AG09309 (cell line): ENCODE measurements at places on chromosomes 13 and 19.

DNA sequence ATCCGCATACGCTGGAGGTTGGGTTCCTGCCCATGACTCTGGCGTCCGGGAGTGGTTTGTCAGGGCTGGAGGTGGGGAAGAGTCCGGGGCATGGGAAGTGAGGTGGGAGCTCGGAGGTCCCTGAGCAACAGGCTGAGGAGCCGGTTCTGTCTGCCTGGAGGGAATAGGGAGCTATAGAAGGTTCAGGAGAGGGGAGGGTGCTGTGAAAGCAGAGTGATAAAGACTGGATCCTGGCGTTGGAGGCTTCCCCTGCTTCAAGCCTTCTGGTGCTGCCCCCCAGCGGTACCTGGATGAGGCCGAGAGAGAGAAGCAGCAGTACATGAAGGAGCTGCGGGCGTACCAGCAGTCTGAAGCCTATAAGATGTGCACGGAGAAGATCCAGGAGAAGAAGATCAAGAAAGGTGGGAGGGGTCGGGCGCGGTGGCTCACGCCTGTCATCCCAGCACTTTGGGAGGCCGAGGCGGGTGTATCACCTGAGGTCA lies 2.6 kb downstream of the HMG20B start:
- DNase-seq = no peak

DNA sequence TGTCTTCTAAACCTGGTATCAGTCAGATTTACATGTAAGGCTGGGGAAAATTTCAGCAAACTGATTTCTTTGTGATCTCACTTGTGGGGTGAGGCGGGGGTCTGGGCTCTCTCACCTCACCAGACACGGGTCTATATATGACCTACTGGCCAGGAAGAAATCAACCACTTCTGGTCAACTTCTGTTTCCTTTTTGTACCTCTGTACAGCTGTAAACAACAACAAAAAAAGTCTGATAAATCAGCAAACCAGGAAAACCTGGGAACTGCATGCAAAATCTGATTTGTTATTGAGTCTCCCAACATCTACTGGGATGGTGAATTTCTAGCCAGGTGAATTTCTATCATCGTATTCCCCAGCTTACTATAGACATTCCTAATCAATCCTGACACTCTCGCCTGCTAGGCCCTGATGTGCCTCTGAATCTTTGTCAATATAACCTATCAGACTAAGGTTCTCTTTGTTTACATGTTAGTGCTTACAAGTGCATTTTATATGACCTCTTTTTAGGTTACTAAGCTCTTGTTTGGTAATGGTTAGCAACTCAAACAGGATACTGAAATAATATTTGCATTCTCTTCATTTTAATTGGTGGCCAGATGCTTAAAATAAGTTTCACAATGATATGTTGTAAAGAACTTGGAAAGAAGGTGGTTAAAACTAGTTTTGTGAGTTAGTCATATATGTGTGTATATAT lies 77.7 kb downstream of the LRRC63 start:
- no peak for DNase-seq

DNA sequence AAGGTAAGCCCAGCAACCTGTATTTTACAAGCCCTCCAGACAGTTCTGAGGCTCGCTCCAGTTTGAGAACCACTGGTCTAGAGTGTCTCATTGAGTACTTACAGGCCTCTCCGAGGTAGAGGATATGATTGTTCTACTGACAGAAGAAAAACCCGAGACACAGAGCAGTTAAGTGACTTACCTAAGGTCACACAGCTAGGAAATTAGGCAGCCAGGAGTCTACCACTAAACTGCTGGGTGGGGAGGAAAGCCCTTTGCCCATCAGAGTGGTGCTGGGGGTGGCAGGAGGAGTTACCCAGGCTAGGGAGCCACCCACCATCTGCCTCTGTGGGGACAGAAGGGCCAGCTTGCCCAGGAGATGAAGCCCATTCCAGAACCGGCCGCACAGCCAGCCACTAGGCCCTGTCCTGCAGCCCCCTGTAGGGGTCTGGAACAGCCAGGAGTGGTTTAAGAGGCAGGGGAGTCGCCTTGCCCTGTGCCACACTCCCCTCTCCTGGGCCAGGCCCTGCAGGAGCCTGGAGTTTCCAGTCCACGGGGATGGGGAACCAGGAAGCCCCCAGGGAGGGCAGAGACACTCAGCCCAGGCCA lies 703 bp downstream of the RASGRP4 start:
- DNase-seq = no peak

GRCh38 chr19:56137405-56137804 lies 3.7 kb upstream of the ZNF444 start:
- no peak for DNase-seq

GRCh38 chr13:30502237-30502636 lies 36.5 kb upstream of the HMGB1 start:
- DNase-seq = no peak

GRCh38 chr13:113129921-113130750 lies 7.5 kb downstream of the F10 start:
- no peak for DNase-seq

DNA sequence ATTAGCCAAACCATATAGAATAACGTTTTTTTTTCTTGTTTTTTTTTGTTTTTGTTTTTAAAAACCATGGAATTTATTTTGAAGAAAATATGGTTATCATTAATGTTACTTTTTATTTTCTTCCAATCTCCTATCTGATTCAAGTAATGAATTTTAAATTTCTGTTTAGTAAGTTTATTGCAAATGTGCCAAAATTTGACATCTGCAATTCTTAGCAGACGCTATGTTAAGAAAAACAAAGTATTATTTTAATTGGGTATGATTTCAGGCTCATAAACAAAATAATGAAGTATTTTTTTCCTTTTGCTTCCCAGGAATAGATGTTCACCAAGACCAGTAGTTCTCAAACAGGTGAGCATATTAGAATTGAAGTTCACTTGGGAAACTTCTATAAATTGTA lies 63.1 kb downstream of the POSTN start:
- no peak for DNase-seq

DNA sequence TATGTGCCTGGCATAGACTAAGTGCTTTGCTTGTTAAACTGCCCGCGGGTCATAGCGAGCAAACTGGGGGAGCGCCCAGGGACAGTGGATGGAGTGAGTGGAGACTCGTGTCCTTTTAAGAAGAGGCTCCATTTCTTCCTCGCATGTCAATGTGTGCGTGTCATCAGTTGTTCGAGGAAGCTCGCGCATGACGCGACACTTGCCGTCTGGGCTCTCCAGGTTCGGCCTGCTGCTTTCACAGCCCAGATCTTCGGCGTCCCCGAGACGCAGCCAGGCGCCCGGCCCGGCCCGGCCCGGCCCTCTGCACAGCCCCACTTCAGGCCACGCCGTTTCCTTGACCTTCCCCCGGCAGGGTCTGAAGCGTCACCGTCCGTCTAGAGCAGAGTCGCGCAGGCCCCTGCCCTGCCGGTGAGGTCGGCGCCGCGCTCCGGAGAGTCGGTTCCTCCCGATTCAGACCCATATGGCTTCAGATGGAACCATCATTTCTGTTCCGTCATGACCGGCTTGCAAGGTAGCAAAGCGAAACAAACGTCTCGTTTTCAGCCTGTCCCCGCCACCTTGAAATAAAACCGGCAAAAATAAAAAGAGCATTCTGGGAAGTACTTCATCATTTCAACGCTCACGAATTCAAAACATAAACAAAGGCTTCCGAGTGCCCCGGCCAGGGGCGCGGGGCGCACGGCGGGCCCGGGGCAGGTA lies 599 bp upstream of the ARHGEF7 start:
- no peak for DNase-seq

DNA sequence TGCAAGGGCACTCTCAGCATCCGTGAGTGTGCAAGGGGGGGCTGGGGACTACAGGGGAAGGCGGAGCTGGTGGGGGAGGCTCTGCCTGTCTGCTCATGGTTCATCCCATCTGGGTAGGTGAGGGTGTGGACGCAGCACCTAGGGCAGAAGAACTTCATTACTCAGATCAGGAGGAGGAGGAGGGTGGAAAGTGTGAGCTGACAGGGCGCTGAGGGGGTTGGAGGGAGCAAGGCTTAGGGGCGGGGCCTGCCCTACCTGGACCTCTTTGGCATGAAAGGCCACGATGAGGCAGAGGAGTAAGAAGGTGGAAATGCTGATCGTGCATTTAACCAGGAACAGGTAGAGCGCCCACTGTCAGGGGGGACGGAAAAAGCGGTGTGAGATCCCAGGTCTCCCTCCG lies 4.5 kb downstream of the KCNN4 start:
- no peak for DNase-seq

GRCh38 chr19:32130332-32130731 lies 215.1 kb upstream of the ZNF507 start:
- DNase-seq = no peak

DNA sequence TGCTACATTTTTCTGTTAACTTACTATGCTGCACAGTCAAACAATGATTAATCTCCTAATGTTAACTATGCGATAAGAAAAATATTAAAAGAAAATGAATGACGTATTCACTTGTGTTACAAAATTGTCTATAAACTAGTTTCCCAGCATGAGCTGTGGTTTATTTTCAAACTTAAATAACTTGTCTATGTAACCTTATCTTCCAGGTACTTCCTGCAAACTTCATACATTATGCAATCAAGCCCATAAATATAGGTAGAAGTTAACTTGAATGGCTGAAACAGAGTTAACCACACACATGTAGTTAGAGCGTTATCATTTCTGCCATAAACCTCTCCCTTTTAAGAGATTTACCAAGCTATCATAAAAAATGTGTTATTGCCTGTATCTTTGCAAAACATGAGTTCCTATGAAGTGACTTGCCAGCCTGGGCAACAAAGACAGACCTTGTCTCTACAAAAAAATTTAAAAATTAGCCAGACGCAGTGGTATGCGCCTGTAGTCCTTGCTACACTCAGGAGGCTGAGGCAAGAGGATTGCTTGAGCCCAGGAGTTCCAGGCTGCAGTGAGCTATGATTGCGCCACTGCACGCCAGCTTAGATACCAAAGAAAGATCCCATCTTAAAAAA lies 17.7 kb upstream of the KLF5 start:
- DNase-seq = no peak

DNA sequence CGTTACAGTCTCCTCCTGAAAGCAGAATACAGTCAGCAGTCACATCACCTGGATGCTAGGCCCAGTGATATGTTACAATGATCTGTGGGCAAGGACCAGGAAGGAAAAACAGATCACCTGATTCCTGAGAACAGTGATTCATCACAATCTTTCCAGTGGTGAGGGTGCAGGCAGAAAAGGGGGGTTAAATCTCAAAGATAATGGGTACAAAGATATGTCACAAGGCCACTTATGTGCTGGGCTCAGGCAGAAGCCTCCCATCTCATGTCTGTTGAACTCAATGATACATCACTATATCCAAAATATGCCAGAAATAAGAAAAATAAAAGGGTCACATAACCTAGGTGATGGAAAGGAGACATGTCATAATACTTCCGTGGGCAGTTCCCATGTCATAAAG lies 10.8 kb upstream of the ZNF91 start:
- no peak for DNase-seq

DNA sequence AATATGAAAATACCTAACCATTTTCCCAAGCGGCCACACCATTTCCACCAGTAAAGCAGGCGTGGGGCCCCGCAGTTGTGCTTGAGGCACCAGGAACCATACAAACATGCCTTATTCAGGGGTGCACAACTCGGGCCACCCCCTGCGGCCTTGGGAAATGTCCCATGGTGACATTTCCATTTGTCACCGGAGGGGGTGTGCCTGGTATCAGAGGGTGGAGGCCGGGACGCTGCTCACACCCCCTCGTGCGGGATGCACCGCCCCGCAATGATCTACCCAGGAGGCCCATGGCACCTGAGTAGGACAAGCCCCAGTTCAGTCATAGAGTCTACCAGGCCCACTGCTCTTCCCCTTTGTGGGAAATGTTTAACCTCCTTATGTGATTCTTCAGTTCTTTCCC lies 218.8 kb downstream of the TEX29 start:
- DNase-seq = no peak

GRCh38 chr13:80962173-80962572 lies 621.2 kb upstream of the SPRY2 start:
- no peak for DNase-seq

- DNase-seq = peak; percentile 77
Measured at GRCh38 chr13:23427342-23427843, 6.1 kb downstream of the SACS start.

DNA sequence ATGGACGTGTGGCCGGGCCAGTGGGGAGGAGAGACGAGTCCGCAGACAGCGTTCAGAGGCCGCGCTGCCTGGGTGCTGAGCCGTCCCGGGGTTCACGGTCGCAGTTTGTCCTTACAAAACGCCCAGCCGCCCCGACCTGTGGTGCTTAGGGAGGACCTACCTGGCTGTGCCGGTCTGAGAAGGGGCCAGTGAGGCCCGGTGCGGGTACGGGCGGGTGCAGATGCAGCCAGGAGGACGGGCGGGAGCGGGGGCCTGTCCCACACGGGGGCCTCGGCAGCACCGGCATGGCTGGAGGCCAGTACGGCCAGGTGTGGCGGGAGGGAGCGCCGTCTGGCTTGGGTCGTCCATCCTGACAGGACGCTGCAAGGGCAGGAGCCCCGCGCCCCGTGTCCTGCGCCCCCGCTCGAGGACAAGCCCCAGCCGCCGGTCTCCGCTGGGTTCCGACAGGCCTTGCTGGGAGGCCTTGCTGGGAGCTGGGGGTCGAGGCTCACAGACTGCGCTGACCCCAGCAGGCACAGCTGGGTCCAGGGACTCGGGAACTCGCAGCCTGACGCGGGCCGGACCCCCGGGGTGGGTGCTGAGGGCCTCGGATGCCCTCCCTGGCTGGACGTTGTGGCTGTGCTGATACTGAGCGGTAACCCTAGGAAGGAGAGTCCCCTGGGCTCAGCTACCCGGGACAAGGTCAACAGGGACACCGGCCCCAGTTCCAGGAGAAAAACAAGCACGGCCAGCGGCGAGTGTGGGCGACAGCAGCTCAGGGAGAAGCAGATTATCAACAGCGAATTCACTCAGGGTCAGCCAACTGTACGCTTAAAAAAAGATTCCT lies 5.3 kb upstream of the PROZ start:
- no peak for DNase-seq

DNA sequence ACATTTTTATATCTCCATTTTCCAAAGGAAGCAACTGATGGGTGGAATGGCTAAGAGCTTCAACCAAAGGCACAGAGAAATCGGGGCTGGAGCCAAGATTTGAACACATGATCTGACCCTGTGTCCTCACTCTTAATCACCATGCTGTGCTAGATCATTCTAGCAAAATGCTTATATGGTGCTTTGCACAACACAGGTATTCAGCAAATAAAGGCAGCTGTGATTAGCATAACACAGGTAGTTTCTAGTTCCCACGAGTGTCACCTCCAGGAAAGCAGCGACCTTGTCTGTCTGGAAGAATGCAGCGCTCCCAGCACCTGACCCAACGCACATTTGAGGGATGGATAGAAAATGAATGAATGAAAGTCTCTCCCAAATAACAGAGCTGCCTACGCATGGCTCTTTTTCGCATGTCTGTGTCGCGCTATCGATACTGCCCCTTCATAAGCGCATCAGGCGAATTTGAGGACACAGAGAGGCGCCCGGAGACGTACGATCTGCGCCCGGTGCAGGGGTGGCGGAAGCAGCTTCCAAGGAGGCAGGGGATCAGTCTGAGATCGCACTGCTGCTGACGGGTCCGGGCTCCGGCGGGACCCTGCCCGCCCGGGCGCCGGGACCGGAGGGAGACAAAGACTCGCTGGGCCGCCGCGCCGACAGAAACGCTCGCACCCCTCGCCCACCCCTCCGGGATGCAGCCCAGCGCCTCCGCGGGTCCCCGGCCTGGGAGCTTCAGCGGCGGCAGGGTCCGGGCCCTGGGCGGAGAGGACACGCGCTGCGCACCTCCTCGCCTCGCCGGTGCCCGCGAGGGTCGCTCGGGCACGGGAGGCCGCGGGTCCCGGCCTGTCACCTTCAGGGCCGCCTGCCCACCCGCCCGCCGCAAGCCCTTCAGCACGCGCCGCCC lies 609 bp downstream of the EPS15L1 start:
- DNase-seq = no peak

- no peak for DNase-seq
Measured at GRCh38 chr13:34078334-34078999, 260.5 kb downstream of the RFC3 start.

GRCh38 chr13:113320226-113320875 lies 23.3 kb downstream of the LAMP1 start:
- no peak for DNase-seq
